Thoracic aorta (tissue), 2 donors: ENCODE measurements at places on chromosomes 12 and 14. TPM values are rescaled to one million over a fixed set of nuclear protein-coding genes. Genes with fewer than 3 reads are reported as not detected.

SERPINA10 gene
- total RNA-seq = not detected

GRCh38 chr14:83312511-83312910 lies 1778.9 kb upstream of the SEL1L start:
- H3K4me1 ChIP-seq = no peaks in the 10 kb centered on the region
- no peaks in the 10 kb centered on the region for H3K27me3 ChIP-seq
- H3K27ac ChIP-seq = no peak overlapping the region
- DNase-seq = no peak
- no peak overlapping the region for H3K4me3 ChIP-seq

SLC25A47 gene
- not detected for total RNA-seq

PRIMA1 gene
- total RNA-seq = 3.5 TPM

DNA sequence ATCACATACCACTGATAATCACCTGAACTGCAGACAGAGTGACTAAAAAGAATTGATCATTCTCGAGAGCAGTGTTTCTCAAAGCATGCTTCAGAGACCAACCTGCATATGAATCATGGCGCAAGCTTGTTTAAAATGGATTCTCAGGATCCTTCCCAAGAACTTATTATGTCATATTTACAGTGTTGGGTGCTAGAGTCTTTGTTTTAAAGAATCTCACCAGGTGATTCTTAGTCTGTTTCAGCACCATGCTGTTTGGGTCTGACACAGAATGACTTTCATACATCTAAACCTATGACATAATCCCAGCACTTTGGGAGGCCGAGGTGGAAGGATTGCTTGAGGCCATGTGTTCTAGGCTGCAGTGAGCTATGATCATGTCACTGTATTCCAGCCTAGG lies 31.3 kb upstream of the SSPN start:
- no peak overlapping the region for H3K27ac ChIP-seq
- DNase-seq = no peak
- H3K4me1 ChIP-seq = no peaks in the 10 kb centered on the region
- H3K36me3 ChIP-seq = no peaks in the 10 kb centered on the region

DNA sequence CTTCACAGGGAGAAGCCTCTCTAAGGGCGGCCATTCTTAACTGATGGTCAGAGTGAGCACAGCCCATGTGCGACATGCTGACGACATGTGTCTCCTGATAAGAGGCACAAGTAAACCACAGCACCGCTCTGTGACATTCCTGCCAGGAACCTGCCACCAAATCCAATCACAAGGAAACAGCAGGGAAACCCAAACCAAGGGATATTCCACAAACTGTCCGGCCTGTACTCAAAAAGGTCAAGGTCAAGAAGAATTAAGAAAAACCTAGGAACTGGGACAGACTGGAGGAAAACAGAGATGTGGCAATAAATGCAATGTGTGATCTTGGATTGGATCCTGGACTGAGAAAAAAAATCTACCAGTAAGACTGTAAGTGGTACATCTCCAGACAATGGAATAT lies 91.9 kb downstream of the SYNE3 start:
- H3K27me3 ChIP-seq = no peaks in the 10 kb centered on the region
- no peak overlapping the region for H3K4me3 ChIP-seq
- peaks cover 3% of the 10 kb centered on the region for H3K36me3 ChIP-seq

PLBD1 gene
- 12.8 TPM for total RNA-seq

SIX4 gene
- total RNA-seq = 14.0 TPM
